ENCODE measurements at places on chromosomes 1 and 21. TPM values are rescaled to one million over a fixed set of nuclear protein-coding genes. Genes with fewer than 3 reads are reported as not detected.

The COL6A2 gene
- 19.8 TPM for total RNA-seq

The GUCA2B gene
- not detected for total RNA-seq

The SPRR2D gene
- not detected for total RNA-seq

The CACHD1 gene
- total RNA-seq, result 1.8 TPM

The RPS6KA1 gene
- total RNA-seq, result 17.9 TPM

The CD1B gene
- total RNA-seq, result not detected

The AMPD1 gene
- total RNA-seq, result not detected

The RBM15 gene
- total RNA-seq, result 6.0 TPM
